ENCODE measurements at places on chromosomes 13 and 19.

DNA sequence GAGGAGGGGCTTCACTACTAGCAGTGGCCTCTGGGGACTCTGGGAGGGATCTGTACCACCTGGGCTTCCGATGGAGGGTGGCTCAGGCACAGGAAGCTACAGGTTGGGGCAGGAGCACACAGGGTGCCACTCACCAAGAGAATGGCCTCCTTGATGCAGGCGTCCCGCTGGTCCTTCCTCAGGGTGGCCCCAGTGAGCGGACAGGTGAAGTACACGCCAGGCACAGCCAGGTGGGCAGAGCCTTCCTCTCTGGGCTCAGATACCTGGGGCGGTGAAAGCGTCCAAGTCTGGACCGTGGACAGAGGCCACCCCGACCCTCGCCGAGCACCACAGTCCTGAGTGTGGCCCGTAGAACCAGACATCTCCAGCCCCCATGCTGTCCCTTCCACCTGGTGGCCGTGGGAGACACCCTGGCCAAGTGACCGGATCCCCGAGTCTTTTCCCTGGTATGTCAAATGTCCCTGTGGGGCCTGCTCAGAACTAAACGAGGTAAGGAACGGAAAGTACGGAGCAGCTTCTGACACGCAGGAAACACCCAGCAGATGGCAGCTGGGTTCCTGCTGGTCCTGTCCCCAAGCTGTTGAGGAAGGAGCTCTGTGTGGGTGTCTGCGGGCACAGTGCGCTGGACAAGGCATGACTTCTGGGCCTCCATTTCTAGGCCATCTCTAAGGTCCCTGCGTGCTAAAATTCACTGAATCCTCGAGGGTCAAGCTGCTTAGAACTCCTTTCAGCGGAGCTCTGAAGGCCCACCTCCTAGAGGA lies 5.2 kb downstream of the UBXN6 start:
- no peak for DNase-seq

DNA sequence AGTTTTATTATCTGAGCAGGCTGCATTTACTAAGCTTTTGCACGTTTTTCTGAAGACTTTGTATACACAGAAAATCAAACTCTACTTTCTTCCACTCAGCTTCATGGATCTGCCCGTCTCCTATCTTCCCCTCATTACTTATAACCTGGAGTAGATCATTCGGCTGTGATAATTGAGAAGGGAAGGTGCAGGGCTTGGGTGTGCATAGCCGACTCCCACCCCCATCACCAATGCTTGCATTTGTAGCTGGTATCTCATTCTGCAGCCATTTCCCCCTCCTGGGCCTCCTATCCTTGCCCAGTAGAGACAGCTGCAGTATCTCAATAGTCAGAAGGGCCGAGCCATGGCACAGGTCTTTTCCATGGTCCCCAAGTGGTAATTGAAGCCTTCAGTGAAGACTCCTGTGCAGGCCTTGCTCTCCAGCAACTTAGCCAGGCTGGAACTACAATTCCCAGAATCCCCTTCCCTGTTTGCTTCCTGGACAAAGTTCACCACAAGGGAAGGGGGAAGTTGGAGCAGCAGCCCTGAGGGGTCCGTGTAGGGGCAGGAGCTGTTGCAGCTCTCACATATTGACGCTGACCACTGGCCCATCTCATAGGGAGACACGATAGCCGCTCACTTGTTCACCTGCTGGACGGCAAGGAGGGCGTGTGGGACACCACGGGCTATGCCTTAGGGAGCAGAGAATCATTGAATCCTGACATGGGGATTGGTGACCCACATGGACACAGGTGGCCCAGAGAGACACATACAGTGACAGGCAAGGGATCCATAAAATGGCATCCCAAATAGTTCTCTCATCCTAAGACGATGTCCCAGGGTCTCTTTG lies 2.1 kb upstream of the SIGLEC8 start:
- DNase-seq, result no peak

DNA sequence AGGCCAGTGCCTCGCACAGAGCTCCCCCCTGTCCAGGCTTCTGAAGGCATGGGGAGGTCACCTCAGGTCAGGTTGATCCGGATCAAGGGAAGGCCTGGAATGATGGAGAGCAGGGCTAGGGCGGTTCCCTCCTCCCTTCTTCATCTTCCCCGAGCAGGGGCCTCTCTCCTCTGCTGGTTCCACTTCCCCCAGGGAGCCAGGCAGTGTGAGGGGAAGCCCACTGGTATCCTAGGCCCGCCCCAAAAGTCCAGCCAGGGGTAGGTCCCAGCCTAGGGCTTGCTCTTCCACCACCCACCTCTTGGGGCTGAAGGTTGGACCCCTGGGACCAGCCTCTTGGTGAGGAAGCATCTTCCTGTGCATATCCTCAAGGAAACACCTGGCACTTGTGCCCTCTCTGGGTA lies 16.4 kb upstream of the PRR19 start:
- DNase-seq, result no peak

DNA sequence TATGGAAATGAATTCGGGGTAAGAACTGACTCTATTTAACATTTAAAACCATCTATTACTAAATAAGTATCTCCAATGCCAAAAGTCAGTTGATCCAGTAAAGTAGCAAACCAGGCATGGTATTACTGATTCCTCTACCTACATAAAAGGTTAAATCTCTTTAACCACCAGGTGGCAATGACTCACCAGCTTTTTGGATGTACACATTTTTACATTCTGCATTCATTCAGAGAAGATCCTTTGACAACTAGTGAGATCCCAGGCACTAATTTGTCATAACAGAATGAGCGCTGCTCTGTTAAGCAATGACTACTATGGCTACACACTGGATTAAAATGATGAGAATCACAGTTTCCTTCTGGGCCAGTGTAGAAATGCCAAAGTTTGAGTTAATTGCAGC lies 329.8 kb upstream of the GPC6 start:
- DNase-seq, result no peak

DNA sequence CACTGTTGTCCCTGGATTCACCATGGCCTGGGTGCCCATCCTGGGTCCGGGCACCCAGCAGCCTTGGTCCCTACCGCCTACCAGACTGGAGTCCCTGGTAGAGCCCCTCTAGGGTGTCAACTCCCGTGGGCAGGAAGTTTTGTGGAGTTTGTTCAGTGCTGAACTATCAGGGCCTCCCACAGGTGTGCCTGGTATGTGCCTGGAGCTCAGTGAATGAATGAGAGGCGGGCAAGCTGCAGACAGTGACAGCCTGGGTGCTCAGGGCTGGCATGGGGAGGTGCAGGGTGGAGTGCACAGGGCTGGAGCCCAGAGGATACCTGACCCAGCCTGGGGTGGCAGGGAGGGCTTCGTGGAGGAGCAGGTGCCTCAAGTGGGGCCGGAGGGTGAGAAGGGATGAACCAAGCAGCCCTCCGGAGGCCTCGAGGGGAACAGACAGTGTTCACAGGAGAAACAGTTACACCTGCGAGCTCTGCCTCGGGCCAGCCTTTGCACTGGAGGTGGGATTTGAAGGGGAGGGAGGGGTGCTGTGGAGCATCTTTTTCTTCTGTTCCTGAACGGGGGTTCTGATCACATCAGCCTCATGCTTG lies 29.6 kb downstream of the PAK4 start:
- DNase-seq, result no peak

GRCh38 chr19:45782162-45782691 lies at the start of gene DMPK:
DMPK (minus strand) TSS chr19:45782490; CDS start chr19:45782352, 138 bp downstream.
- no peak for DNase-seq

DNA sequence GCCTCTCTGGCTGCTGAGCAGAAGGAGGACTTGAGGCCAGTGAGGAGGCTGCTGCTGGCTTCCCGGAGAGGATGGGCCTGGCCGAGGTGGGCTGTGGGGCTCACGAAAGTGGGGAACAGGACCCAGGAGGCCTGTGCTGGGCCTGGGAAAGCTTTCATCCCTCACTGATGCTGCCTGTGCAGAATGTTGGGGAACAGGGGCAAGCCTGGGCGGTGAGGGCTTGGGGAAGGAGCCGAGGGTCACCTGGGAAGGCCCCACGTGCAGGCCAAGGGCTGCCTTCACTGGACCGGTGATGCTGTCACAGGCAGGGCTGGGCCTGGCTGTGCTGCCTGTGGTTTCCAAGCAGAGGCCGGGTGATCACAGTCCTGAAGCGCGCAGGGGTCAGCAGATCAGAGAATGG lies 9.4 kb downstream of the AP1M1 start:
- DNase-seq, result no peak

- DNase-seq, result no peak
These were observed 124.7 kb downstream of the RBM26 start for GRCh38 chr13:79281339-79281747.

DNA sequence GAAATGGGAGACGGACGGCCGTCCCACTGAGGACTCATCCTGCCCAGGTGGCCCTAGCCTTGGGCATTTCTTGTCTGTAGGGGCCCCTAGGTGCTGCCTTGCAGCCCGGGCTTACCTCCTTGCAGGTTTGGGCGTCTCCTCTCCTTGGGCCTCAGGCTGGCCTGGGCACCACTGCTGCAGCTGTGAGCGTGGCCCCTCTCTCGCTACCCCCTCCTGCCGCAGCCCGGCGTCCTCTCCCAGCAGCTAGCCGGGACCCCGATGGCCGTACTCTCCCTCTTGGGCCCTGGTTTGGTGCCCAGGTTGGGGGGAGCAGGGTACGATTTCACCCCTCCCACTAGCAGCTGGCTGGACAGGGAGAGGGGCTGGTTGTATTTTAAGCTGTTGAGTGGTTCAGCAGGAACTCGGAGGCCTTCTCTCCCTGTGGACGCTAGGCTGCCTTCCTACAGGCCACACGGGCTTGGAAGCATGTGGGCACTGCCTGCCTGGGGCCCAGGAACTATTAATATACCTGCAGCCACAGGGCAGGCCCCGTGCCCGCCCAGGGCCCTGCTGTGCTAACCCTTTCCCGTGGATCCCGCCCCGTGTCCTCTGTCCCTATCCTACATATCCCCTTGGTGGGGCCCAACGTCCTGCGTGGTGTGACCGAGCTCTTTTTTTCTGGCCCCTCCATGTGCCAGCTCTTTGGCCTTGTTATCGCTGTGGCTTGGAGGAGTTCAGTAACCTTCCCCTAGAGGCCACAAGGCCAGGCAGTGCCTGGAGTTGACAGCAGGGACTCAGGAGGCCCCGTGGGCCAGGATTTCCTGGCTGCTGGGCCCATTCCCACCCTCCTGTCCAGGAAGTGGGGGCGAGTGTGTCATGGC lies 11.7 kb downstream of the NDUFB7 start:
- no peak for DNase-seq

- no peak for DNase-seq
These were observed 18.6 kb downstream of the POP4 start for GRCh38 chr19:29624489-29625185.

DNA sequence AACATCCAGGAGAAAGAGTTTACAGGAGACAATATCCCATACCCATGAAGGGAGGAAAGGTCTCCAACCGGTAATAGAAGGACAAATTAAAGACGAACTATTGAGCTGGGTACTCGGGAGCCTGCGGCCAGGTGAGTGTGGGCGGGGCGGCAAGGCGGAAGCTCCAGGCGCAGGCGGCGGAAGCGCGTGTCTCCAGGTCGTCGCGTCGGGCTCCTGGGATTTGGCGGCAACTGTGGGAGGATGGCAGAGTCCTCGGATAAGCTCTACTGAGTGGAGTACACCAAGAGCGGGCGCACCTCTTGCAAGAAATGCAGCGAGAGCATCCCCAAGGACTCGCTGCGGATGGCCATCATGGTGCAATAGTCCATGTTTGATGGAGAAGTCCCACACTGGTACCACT lies 21.6 kb upstream of the ANKRD10 start:
- DNase-seq, result no peak

DNA sequence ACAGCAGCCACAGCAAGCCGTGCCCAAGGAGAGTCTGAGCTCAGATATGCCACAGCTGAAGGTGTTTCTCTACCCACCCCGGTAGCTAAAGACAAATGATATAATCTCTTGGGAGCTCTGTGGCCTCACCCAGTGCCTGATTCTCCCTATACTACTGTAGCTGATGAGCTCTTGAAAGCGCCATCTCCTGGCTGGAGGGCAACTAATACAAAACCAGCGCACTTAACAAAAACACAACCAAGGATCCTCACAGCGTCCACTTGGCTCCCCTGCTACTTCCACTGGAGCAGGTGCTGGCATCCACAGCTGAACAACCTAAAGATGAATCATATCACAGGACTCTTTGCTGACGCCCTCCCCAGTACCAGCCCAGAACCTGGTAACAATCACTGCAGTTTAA lies 1212.0 kb downstream of the PCDH17 start:
- DNase-seq, result no peak

DNA sequence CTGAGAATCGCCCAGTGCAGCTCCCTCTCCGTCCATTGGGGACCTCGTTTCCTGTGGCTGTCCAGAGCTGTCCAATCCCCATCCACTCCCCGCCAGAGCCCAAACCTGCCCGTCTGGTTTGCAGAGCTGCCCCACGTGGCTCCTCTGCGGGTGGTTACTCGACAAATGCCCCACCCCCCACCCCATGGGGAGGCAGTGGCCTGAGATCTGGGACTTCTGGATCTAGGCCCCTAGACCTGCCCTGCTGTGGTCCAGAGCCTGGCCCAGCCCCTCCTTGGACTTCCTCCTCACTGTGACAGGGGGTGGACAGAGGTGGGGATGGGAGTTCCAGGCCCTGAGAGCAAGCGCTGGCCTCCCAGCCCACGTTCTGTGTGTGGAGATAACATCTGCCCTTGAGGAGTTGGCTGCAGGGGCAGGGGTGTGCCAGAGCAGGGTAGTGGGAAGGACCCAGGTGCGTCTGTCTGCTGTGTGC lies 29.1 kb downstream of the PAK4 start:
- no peak for DNase-seq

- no peak for DNase-seq
These were observed 30.6 kb upstream of the ISYNA1 start for GRCh38 chr19:18468517-18468916.

DNA sequence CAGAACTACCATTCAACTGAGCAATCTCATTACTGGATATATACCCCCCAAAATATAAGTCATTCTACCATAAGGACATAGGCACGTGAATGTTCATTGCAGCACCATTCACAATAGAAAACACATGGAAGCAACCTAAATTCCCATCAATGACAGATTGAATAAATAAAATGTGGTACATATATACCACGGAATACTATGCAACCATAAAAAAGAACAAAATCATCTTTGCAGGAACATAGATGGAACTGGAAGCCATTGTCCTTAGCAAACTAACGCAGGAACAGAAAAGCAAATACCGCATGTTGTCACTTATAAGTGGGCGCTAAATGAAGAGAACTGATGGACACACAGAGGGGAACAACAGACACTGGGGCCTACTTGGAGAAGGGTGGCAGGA lies 14.1 kb downstream of the RNF113B start:
- DNase-seq, result no peak

GRCh38 chr13:100674572-100674871 lies at the start of gene TMTC4:
TMTC4 (minus strand) TSS chr13:100674795; CDS start chr13:100670362, 4,433 bp downstream.
- DNase-seq, result no peak

DNA sequence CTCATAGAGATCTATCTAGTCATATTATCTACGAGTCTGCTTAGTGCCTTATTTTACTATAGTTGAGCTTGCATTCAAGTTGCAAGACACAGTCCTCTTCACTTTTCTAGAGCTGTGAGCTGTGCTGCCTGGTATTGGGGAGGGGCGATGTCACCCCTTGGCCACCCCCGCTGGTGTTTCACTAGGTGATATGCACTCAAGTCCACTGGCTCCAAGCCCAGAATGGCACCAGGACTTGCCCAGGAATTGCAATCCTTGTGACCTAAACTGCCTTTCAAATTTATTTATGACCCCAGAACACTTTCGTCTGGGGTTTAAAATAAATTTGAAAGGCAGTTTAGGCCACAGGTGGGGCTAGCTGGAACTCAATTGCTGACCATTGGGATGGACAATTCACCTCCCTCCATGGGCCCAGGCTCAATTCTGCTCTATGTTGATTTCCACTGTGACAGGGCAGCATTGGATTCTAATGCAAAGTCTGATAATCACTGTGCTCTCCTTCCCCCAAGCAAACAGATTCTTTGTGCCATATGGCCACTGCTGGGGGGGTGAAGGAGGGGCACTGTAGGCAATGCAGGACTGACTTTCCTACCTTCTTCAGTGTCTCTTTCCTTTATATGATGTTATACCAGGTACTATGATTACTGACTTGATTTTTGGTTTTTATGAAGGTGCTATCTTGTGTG lies 1244.2 kb upstream of the MIR17HG start:
- no peak for DNase-seq

All from stimulated activated CD4-positive, alpha-beta T cell treated with anti-CD3 and anti-CD28 coated beads, Interleukin-1b, Interleukin-23, amount 100 ng/mL, for 1 hour (primary cell).